Stimulated activated CD4-positive, alpha-beta T cell treated with anti-CD3 and anti-CD28 coated beads, Interleukin-2, amount 100 ng/mL, for 24 hours (primary cell): ENCODE measurements at places on chromosomes 3 and 15.
A peak's percentile ranks its signal among the peaks of the same experiment; 100 is the strongest.

- DNase-seq, result no peak
Measured at GRCh38 chr15:81083201-81083600, 50.9 kb upstream of the CFAP161 start.

DNA sequence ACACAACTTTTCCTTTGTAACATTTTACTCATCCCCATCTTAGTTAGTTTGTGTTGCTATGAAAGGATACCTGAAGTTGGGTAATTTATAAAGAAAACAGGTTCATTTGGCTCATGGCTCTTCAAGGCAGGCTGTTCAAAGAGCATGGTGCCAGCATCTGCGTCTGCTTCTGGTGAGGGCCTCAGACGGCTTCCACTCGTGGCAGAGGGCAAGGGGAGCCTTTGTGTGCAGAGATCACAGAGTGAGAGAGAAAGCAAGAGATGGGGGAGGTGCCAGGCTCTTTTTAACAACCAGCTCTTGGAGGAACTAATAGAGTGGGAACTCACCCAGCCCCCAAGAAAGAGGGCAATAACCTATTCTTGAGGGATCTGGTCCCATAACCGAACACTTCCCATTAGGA lies 23.1 kb downstream of the PLA2G4F start:
- DNase-seq, result no peak

GRCh38 chr3:89165636-89166263 lies 58.3 kb downstream of the EPHA3 start:
- no peak for DNase-seq

DNA sequence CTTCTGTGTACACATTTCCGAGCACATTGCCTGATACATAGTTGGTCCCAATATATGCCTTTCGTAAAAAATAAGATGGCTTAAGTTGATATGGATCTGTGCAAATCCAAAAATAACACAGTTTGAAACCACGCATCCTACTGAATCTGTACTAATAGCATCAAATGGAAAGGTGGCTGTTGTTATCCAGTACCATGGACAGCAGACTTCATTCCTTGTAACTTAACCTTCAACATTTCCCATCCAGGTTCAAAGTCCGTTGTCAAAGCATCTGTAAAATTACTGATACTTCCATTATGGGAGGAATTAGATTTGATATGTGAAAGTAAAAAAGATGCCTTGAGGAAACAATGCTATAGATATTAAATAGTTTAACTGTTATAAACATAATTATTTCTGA lies 65.5 kb upstream of the C3orf49 start:
- DNase-seq, result no peak

GRCh38 chr15:68681836-68682235 lies 103.0 kb downstream of the CORO2B start:
- DNase-seq, result no peak

DNA sequence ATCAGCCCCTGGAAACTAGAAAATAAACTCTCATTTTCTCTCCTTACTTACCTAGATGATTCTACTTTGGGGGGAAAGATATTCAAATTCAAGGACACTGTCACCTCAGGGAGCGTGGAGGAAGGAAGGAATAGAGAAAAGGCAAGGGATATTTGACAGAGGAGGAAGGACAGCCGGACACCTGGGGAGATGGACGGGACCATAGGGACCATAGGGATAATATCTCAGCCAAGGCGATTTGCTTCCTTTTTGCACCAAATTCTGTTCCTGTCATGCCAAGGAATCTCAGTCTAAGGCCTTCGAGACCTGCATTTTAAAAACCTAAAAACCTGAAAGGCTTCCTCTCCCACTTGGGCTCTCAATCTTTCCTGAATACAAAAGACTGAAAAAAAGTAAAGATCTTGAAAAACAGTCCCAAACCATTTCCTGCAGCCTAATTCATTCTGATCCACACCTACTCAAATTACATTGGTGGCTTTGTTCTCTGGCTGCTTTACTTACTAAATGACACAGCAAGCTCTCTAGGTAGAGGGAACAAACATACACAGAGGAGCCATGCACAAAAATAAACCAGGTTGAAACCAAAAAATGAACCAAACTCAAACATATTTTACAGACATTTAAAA lies 73.9 kb upstream of the SLC24A5 start:
- no peak for DNase-seq

- no peak for DNase-seq
Measured at GRCh38 chr3:18761530-18761929, 336.4 kb upstream of the SATB1 start.

DNA sequence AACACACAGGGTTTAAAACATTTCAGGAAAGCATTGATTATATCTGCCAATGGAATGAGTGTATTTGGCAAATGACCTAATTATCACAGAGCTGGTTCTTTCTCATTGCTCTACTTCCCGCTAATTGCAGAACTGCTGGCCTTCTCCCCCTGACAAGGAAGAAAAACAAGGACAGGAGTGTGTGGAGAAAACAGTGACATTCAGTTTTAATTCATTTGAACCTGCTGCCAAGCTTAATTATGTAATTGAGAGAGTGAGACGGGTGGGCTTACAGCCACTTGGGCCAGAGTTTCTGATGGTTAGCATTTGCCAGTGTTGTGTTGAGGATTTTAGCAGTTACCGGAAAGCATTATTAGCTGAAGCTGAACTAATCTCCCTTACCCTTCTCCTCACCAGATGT lies 301.4 kb downstream of the RBMS3 start:
- no peak for DNase-seq

GRCh38 chr3:186882881-186883685 lies 40.6 kb downstream of the ADIPOQ start:
- peak; percentile 58 for DNase-seq

- no peak for DNase-seq
Measured at GRCh38 chr15:40217166-40217824, 21.6 kb upstream of the PAK6 start.

DNA sequence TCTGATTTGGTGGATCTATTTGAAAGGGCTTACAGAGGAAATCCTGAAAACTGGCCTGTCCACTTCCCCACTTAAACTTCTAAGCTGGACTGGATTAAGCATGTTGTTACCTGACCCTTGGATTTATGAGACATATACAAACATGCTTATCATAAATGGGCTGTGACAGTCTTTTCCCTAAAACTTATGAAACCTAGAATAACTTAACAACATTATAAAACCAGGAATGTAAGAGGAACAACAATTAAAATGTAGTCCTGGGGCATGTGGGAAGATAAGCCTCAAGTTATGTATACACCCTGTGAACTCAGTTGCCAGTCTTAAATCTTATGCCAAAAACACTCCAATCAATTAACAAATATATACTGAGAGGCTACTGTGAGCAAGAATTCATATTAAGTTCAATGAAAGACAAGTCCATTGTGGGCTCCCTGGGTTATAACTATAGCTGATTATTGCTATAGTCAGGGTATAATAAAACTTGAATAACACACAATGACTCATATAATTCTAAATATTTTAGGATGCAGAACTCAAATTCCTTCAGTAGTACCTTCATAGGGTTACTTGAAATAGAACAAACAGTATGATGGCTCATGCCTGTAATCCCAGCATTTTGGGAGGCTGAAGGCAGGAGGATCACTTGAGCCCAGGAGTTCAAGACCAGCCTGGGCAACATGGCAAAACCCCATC lies 87.2 kb upstream of the PPIB start:
- DNase-seq, result no peak

- DNase-seq, result no peak
Measured at GRCh38 chr3:174882789-174883188, 23.7 kb downstream of the NAALADL2 start.

DNA sequence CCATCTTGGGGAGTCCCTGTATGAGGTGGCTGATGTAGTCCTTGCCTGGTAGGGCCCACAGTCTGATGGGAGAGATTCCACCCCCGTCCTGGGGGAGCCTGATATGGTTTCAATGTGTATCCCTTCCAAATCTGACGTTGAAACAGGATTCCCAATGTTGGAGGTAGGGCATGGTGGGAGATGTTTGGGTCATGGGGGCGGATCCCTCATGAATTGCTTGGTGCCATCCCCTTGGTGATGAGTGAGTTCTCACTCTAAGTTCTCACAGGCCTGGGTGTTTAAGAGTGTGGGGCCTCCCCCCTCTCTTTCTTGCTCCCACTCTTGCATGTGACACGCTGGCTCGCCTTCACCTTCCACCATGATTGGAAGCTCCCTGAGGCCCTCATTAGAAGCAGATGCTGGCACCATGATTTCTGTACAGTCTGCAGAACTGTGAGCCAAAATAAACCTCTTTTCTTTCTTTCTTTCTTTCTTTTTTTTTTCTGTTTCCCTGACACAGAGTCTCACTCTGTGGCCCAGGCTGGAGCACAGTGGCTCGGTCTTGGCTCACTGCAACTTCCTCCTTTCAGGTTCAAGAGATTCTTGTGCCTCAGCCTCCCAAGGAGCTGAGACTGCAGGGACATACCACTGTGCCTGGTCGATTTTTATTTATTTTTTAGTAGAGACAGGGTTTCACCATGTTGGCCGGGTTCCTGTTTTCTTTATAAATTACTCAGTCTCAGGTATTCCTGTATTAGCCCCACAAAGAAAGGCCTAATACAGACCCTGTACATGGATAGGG lies 28.6 kb downstream of the ITGA11 start:
- DNase-seq, result no peak

GRCh38 chr3:49465270-49466034 lies 4.6 kb upstream of the DAG1 start:
- DNase-seq, result no peak

- peak; percentile 55 for DNase-seq
Measured at GRCh38 chr3:186825294-186825821, 17.2 kb upstream of the ADIPOQ start.

DNA sequence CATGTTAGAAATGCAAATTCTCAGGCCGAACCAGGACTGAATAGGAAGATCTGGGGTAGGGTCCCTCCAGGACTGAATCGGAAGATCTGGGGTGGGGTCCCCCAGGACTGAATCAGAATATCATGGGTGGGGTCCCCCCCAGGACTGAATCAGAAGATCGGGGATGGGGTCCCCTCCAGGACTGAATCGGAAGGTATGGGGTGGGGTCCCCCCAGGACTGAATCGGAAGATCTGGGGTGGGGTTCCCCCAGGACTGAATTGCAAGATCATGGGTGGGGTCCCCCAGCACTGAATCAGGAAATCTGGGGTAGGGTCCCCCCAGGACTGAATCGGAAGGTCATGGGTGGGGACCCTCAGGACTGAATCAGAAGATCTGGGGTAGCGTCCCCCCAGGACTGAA lies 48.2 kb upstream of the TNK2 start:
- no peak for DNase-seq

- no peak for DNase-seq
Measured at GRCh38 chr15:40088929-40089755, 19.5 kb downstream of the BMF start.

DNA sequence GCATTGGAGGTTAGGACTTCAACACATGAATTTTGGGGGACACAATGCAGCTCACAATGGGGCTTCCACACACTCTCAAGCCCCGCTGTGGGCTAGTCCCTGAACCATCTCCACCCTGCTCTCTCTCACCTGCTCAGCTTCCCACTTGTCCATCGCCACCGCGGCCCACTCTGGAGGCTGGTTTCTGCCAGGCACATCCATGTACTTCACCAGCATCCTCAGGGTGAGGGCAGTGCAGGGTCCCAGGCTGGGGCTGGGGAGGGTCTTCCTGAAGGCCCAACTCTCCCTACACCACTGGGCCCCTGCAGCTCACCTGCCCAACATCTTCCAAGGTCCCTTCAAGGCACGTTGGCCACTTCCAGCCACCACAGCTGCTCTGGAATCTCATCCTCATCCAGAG lies 46.4 kb downstream of the KLF15 start:
- DNase-seq, result no peak

GRCh38 chr15:37792351-37792750 lies 142.1 kb upstream of the TMCO5A start:
- DNase-seq, result no peak

DNA sequence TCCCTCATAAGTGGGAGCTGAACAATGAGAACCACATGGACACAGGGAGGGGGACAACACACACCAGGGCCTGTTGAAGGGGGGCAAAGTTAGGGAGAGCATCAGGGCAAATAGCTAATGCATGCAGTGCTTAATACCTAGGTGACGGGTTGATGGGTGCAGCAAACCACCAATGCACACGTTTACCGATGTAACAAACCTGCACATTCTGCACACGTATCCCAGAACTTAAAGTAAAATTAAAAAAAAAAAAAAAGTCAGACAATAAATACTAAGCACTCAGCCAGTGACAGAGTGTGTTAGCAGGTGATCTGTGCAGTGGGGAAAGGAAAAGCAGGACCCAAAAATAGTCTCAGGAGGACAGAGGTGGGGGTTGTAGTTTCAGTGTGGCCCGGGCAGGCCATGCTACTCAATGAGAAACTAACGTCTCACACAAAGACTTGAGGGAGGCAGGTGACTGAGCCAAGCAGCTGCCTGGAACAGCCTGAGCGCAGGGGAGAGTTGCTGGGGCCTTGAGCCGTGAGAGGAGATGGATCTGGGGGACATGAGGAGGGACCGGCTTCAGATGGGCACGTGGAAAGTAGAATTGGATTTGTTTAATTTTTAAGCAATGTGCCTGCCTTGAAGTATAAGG lies 18.4 kb downstream of the ANKDD1A start:
- DNase-seq, result no peak

GRCh38 chr3:121430664-121431215 lies 115.0 kb downstream of the POLQ start:
- no peak for DNase-seq

GRCh38 chr3:62142331-62143085 lies 230.8 kb downstream of the FEZF2 start:
- DNase-seq, result no peak

DNA sequence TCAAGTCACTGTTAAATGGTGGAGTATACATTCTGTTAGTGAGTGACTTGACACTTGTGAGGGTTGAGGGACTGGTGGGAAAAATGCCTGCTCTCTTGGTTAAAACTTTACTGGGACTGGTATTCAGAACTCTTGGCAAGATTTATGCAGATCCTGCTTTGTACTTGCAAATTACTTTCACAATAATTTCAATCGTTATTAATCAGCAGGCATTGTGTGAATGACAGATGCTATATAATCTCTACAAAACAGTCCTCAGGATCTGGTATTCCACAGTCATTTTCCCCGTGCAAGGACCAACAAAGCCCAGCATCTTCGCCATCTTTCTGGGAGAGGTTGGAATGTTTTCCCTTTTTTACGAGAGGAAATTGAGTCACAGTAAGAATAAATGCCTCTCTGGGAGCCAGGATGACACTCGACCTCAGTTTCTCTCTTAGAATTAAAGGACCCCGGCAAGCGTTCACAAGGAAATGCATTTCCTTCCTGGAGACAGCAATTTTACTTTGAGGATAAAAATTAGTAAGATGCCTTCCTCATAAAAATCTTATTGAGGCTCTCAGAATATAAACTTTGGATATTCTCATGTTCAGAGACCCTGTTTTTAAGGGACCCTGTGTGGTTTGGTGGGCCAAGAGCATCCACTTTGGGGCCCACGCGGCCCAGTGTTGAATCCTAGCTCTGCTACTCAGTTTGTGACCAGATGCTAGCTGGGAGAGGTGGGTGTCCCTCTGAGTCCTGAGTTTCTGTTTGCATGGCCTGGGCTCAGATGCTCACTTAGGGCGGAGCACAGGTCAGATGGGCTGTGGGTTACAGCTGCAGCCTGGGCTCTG lies 45.3 kb upstream of the PLCL2 start:
- no peak for DNase-seq
